CD4-positive, alpha-beta T cell (primary cell): ENCODE measurements at places on chromosomes 2 and 18.

DNA sequence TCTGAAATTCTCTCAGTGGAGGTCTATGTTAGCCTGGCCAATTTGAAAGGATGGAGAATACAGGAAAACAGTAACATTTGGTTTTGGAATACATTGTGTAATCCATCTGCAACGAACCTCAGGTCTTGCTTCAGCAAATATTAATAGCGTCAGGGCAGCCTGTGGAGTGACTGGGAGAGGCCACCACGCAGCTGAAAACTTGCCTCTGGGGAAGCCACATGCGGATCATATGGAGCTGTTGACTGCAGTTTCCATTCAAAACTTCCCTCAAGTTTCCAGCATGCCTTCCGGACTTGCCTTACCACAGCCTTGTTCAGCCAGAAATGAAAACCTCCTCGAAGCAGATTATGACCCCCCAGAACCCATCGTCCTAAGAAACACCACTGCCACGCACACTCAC, 25.7 kb downstream of the BCL11A start:
- DNase-seq = no peak

- DNase-seq = no peak
These were observed 80.5 kb downstream of the HAUS1 start for GRCh38 chr18:46184727-46185126.

DNA sequence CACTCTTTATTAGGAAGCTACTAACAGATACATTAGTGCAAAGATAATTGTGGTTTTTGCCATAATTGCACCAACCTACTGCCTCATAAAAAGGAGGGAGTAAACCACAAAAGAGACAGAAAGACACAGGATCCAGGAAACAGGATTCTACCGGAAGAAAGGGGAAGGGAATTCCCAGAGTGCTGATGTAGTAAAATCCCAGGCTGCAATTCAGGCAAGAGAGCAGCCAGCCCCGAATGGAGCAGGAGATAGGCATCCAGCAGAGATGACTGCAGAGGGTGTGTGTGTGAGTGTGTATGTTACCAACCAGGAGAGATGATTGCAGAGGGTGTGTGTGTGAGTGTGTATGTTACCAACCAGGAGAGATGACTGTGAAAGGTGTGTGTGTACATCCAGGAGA, 84.4 kb downstream of the KCNS3 start:
- DNase-seq = no peak

- DNase-seq = peak; percentile 2
These were observed 304.6 kb upstream of the ZEB2 start for GRCh38 chr2:144824306-144825080.

- DNase-seq = no peak
These were observed 1082.9 kb upstream of the CDH2 start for GRCh38 chr18:29259838-29260237.

DNA sequence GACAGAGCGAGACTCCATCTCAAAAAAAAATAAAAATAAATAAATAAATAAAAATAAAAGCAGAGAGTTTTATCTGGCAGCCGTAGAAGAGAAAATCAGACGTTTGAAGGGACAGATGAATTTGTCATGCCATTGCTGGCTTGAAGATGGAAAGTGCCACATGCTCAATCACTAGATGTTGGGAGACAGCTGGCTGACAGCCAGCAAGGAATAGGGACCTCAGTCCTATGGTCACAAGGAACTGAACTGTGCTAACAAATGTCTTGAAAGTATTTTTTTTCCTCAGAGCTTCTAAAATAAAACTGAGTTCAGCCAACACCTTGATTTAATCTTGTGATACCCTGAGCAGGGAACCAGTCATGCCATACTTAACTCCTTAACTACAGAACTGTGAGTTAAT, 65.4 kb downstream of the DTNA start:
- no peak for DNase-seq

DNA sequence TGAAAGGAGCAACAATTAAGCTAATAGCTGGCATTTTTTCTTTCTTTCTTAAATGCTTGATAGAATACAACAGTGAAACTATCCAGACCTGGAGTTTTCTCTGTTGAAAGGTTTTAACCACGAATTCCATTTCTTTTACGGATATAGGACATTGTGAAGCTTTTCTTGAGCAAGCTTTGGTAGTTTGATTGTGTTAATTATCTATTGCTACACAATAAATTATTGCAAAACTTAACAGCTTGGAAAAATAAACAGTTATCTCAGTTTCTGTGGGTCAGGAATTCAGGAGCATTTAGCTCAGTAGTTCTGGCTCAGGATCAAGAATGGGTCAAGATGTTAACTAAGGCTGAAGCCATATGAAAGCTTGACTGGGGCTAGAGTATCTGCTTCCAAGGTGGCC, 11.7 kb downstream of the PHOSPHO2 start:
- DNase-seq = no peak

DNA sequence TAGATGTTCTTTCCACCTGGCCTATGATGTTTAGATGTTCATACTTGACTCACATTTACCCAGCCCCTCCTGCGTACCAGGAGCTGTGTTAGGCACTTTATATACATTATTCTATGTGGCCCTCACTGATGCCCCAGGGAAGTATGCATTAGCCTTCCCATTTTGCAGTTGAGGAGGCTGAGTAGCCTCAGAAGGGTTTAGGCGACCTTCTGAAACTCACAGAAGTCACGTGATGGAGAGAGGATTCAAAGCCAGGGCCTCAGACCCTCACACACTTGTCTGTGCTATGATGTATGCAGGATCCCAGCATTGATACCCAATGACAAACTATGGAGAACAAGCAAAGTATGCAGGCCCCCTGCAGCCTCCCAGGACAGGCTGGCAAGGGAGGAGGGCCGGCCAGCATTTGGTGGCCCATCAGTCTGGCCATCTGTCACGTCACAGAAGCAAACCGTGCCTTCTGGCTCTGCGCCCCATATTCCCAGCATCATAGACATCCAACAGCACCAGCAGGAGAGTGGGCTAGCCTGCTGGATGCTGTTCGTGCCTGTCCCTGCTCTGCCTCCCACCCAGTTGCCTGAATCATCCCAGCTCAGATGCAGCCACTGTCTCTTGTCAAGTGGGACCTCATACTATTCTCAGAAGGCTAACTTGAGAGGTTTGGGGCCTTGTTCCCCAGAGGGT, 33.6 kb downstream of the EHD3 start:
- DNase-seq = no peak
